ENCODE measurements at places on chromosomes 2 and 18. TPM values are rescaled to one million over a fixed set of nuclear protein-coding genes. Genes with fewer than 3 reads are reported as not detected.

DNA sequence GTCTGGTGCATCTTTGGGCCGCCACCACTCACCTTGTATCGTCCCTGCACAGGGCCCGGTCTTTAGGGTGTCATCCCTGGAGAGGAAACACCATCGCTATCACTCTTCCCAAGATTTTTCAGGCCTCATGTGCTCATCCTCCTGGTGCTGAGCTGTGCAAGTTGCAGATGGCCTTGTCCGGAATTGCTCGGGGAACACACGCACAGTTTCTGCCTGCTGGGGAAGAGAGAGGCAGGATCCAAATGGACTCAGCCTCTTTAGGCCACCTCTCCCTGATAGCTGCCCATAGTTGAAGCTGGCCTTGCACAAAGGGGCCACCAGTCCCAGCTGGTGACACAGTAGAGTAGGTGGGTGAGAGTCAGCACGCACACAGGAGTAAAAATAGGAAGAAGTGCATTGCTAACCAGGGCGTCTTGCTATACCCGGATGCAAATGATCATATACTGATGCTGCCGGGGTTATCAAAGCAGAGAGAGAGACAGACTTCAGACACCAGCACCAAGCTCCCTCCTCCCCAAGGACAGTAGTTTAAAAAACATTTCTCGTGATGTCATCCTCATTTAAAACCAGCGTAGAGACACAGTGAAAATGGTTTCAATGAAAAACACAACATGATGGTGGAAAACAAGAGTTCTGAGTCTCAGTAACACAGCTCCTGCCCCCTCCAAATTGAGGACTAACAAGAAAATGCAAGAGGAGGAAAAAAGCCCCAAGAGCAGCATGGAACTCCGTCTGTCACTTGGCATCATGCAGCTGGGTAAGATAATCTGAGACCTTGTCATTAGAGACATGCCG lies 147.5 kb upstream of the NCK2 start:
- DNase-seq = no peak

DNA sequence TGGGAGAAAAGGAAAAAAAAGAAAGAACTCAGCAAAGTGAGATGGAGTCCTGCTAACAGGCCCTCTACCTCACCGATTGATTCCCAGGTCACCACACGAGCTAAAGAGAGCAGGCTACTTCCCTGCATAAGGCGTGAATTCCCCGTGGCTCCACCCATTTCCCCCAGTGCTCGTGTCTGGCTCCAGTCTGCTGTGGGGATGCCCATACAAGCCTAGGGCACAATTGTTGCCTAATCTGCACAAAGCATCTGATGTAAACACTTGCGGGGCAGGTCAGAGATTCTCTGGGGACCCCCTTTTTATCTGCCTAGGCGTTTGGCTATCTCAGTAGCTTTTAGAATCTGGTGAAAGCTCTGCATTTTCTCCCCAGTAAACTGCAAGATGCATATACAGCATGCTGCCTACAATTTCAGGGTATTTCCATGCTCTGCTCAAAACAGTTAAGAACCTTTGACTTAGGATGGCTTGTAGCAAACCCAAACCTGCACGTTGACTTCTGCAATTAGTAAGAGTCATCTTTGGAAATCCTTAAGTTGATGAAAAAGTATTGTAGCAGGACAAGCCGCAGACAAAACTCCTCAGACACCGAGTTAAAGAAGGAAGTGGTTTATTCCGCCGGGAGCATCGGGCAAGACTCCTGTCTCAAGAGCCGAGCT lies 34.8 kb downstream of the MYO3B start:
- no peak for DNase-seq

DNA sequence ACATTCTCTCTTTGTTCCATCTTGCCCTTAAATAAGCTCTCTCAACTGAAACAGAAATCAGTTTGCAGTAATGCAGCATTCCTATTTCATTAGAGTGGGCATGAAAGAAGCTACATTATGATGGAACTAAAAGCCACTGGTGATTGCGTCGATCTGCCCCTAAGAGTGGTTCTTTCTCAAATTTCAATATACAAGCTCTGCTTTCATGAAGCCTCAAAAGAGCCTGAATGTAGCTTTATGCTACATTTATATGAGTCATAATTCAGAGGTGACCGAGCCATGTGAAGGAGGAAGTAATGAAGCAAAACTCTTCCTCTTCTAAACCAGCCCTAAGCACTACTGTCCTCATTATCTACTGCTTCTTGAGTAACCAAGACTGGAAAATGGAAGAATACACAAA lies 64.8 kb upstream of the CYTIP start:
- DNase-seq = no peak

DNA sequence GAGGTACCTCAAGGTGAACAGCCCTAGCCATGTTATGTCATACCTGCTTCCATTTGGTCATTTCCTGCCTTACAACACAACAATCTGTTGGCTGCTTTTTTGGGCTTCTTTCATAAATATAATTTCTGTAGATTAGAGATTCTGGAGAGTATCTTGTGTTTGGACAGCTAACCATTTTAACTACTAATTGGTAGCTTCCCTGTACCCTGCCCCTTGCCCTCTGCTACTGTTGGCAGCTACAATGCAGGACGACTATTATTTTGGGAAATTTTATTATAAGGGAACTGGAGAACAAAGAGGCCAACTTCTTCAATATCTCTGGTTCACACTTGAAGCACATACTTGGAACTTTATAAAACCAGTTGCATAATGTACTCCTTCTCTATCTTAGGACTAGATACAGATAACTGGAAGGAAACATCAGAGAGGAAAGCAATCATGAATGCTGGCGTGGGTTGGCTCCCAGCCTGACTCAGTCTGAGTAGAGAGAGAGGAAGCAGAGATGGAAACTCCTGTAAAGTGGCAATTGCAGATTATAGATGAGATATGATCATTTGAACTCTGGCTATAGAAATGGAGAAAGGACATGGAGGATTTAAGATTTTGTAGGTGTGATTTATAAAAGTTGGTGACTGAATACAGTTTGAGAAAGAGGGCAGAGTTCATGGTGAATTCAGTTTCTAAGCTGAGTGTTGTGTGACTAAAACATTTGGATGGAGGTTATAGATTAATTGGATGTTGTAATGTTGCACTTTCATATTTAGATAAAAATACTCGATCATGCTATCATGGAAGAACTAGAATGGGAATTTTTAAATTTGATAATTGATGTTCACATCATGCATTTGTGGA lies 74.5 kb downstream of the MDH1 start:
- DNase-seq = peak; percentile 81

Gene CFAP53
- total RNA-seq = under 0.01 TPM

Gene SUPT7L
- 38.4 TPM for total RNA-seq

Gene IL1RL1
- total RNA-seq = 0.32 TPM
